ENCODE measurements at places on chromosomes 2 and 18. TPM values are rescaled to one million over a fixed set of nuclear protein-coding genes. Genes with fewer than 3 reads are reported as not detected.

Gene GAL3ST2
- total RNA-seq, result not detected

Gene KRTCAP3
- 3.2 TPM for total RNA-seq

Gene ALK
- total RNA-seq, result not detected

Gene GRB14
- total RNA-seq, result 0.83 TPM

Gene TMEM17
- total RNA-seq, result 2.6 TPM

Gene TFCP2L1
- total RNA-seq, result not detected

- DNase-seq, result no peak
These were observed 191.9 kb downstream of the ARL4C start for GRCh38 chr2:234304950-234305349.

GRCh38 chr2:233290051-233290845, 17.4 kb upstream of the SAG start:
- DNase-seq, result no peak

DNA sequence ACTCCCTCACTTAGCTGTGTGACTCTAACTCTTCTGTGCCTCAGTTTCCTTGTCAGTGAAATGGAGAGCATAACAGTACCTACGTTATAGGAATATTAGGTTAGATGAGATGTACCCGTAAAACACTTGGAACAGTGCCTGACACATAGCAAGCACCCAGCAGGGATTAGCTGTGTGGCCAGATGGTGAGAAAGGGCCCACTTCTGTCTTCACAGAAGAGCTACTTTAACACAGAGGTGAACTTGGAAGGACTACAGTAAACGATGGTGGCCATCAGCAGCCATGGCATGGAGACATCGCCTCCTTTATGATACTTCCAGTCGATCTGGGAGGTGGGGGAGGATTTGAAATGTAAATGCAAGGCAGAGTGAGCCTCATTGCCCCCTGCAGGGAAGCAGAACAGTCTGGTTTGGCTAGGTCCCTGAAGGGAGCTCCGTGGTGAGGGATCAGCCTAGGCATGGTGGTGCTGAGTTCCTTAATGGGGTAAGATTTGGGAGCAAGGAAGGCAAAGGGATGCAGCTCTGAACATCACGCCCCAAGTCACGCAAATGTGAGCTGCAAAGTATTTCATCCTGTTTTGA, 101.7 kb upstream of the ALPP start:
- no peak for DNase-seq

GRCh38 chr2:60577682-60578283, 24.3 kb upstream of the BCL11A start:
- no peak for DNase-seq

DNA sequence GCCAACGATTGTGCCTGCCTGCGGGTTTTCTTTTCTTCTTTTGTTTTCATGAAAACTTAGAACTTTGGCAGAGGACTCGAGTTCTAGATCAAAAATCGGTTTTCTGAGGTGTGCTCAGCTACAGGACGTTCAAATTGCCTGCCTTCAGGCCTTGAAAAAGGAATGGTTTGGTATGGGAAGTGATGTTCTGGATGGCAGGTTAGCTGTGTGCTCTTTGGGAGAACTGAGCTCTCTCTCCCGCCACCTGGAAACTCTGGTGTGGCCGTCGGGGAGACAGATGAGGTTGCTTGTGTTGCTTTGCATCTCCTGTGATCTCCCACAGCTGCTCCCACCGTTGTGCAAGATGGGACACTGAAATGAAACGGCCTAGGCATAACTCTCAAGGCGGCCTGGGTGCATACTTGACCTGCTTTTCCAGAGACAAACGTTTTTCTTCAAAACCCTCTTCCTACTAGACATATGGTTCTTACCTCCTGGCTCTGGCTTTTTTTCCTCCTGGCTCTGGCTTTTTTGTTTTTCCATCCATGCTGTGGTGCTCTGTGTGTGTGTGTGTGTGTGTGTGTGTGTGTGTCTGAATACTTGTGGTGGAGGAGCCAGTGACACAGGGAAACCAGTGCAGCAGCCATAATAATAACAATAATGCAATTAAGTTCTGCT, 2.0 kb downstream of the FMNL2 start:
- DNase-seq, result no peak

DNA sequence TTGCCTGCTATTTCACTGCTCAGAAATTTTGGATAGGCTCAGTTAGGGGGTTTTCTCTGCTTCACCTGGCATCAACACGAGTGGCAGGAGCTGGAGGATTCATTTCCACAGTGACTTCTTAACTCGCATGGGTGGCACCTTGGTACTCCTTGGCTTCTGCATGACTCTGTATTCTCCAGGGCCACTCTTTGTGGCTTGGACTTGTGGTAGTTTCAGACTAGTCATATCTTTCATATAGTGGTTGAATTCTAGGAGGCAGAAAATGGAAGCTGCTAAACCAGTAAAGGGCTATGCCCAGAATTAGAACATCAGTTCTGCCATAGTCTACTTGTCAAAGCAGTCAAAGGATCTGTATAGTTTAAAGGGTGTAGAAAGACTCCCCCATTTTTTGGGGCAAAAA, 6.8 kb downstream of the MAIP1 start:
- no peak for DNase-seq

- DNase-seq, result no peak
These were observed 27.4 kb upstream of the CCNYL1 start for GRCh38 chr2:207683879-207684627.

DNA sequence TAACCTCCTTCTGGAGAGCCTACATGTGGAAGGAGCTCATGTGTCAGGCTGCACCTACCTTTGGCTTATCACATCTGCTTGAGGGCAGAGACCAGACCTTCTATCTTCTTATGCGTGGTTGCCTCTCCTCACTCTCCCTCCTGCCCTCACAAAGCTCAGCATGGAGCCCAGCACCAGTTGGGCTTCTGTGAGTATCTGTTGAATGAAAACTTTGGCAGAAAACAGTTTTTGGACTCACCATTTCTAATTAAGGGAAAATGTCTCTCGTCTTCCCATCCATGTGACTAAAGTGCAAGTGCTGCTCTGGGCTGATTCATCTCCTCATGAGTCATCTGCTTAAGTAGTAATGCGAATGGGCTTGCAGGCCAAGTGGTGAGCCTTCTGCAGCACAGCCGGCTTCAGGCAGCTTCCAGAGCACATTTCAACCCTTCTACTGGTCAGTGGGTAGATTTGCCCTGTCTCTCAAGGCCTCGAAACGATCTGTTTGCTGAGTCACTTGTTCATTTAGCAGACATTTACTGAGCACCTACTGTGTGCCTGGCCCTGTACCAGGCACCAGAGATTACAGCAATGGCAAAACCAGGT, 102.6 kb downstream of the VSNL1 start:
- peak; percentile 60 for DNase-seq

GRCh38 chr2:17864676-17865075, 13.8 kb upstream of the KCNS3 start:
- no peak for DNase-seq

- no peak for DNase-seq
These were observed 1082.4 kb downstream of the CNTNAP5 start for GRCh38 chr2:125107446-125107845.

DNA sequence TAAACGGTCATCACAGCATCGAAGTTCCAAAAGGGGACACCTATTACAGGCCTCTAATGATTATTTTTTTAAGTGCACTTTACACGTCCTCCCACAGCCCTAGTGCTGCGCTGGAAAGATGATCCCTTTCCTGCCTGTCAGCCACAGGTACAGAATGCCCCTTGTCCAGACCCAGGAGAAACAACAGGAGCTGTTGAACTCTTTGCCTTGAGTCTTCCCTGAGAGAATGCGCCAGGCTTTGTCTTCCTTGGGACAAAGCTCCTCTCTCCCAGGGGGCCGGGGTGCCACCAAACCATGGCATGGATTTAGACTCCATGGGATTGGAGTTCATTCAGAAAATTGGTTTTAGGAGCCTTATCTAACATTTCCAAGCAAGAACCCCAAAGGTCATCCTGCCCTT, 319.0 kb upstream of the SOX11 start:
- no peak for DNase-seq

All from osteocyte (in vitro differentiated cells).